SIG-M5 (cell line): ENCODE measurements at places on chromosomes 5 and 9.

GRCh38 chr5:91053741-91054025 is 329.4 kb downstream of the ARRDC3 start:
- DNase-seq, result no peak

- DNase-seq, result no peak
Observed at GRCh38 chr5:74251141-74252035, 389.1 kb downstream of the ENC1 start.

DNA sequence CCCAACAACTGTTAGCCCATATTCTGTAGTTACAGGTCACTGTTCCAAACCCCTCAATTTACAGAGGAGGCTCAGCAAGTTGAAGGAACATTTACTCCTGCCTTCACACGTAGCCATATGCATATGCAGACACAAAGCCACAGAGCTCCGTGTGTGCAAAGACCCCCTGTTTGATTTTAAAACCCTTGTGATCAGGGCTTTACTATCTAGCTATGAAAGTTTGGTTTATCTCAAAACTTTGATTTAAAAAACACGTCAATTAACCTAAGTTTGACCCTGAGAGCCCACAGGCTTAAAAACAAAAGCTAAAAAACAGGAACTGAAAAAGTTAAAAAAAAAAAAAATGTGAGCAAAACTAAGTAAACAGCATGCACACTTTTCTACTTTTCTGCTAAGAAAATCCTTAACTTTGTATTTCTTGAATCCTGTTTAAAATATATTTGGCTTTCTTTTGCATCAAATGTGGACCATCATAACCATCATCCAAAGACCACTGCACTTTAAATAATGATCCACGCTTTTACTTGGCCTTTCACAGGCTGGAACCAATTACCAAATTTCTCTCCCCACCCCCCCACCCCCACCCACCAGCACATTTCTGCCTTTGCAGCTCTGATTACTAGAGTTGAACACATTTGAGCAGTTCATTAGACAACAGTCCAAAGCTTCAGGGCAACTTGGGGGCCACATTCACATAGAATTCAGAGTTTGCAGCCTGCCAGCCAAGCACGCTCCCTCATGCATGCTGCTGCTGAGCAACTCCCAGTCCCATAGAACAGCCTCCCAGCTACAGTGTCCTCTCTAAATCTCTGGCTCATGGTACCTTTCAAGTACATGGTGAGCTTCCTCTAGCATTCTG is 128.8 kb upstream of the MAP3K1 start:
- DNase-seq, result no peak

DNA sequence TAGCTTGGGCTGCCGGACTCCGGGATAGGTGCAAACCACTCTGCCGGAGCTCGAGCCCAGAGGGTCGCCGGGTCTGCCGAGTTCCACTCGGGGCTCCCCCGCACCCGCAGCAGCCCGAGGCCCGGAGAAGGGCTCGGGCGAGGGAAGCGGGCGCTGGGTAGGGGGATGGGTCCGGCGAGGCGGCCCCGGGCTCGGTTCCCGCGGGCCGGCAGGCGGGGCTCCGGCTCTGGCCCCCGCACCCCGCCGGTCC is 507 bp downstream of the RICTOR start:
- DNase-seq, result no peak

DNA sequence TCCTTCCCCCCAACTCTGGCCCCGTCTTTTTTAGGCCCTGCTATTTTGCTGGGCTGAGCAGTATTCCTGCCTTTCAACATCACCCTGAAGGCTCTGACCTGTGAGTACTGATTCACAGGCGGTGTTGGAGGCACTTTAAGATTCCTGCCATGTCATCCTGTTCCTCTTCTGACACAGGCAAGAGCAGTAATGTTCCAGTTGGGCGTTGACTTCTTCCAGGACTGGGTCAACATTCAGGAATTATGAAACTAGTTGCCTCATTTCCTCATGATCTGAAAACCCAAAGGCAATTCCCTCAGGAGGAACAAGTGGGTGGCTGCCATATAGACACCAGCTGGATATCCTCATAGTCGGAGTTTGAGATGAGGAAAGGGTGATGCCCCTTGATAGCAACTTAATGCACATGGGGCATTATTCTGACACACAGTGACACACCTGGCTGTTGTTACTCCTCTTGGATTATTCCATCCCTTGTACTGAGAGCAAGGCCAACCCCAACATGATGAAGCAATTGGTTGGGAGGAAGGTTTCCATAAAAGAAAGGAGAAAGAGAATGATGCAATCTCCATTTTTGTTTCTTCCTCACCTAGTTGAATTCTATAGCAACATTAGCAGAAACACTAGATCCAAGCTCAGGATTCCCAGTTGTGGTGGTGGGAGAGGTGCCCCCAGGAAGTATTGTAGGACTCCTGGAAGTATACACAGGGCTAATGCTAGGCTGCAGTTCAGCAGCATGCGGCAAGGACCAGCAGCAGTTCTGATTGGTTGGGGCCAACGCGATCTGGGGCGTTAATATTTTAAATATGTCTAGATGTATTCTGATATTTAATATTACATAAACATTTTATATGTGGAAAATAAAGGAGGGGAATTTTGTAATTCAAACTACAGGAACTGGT is 19.6 kb upstream of the GLRX start:
- DNase-seq, result no peak

GRCh38 chr5:55913466-55914413 is 62.6 kb downstream of the IL31RA start:
- DNase-seq, result no peak

GRCh38 chr5:150580917-150581316 is 59.5 kb upstream of the SYNPO start:
- no peak for DNase-seq

- no peak for DNase-seq
Observed at GRCh38 chr9:107375651-107376369, 92.7 kb downstream of the RAD23B start.
